ENCODE measurements at places on chromosomes 3 and 15. TPM values are rescaled to one million over a fixed set of nuclear protein-coding genes. Genes with fewer than 3 reads are reported as not detected.

MEX3B gene
- 38.1 TPM for total RNA-seq

CSPG4 gene
- total RNA-seq: 11.5 TPM

CLDN1 gene
- total RNA-seq: 3.0 TPM

PLSCR5 gene
- 3.0 TPM for total RNA-seq

CHRD gene
- total RNA-seq: 6.0 TPM

LDHAL6B gene
- not detected for total RNA-seq

ZNF445 gene
- total RNA-seq: 38.1 TPM

All from diencephalon (tissue), 1 donor.